CD8-positive, alpha-beta memory T cell (primary cell): ENCODE measurements at places on chromosomes 7 and 10. TPM values are rescaled to one million over a fixed set of nuclear protein-coding genes. Genes with fewer than 3 reads are reported as not detected.
A peak's percentile ranks its signal among the peaks of the same experiment; 100 is the strongest.

- peak; percentile 18 for DNase-seq
- no peaks in the 10 kb centered on the region for H3K36me3 ChIP-seq
- no peaks in the 10 kb centered on the region for H3K27me3 ChIP-seq
- peaks cover 75% of the 10 kb centered on the region for H3K4me1 ChIP-seq
Observed at GRCh38 chr10:32317795-32318357, 29.1 kb downstream of the EPC1 start.

DNA sequence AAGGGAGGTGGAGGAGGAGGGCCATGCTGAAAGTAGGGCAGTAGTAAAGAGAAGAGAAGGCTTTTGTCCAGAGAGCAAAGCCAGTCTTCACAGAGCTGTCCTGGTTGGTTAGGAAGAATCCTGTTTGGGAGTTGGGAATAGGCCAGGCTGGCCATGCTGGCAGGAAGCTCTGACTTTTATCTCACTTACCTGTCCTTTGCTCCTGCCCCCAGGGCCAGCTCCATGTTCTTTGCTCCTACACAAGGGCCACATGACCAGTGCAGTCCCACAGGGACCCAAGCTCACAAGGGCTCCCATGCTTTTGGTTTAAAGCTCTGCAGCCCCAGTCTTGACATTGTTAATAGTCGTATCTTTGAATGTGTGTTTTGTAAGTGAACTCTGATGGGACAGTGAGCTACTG lies 161.6 kb upstream of the KMT2E start:
- peaks cover 1% of the 10 kb centered on the region for H3K4me1 ChIP-seq
- no peak overlapping the region for H3K27ac ChIP-seq
- no peaks in the 10 kb centered on the region for H3K27me3 ChIP-seq
- no peak overlapping the region for H3K4me3 ChIP-seq
- H3K36me3 ChIP-seq = no peaks in the 10 kb centered on the region
- DNase-seq = no peak

DNA sequence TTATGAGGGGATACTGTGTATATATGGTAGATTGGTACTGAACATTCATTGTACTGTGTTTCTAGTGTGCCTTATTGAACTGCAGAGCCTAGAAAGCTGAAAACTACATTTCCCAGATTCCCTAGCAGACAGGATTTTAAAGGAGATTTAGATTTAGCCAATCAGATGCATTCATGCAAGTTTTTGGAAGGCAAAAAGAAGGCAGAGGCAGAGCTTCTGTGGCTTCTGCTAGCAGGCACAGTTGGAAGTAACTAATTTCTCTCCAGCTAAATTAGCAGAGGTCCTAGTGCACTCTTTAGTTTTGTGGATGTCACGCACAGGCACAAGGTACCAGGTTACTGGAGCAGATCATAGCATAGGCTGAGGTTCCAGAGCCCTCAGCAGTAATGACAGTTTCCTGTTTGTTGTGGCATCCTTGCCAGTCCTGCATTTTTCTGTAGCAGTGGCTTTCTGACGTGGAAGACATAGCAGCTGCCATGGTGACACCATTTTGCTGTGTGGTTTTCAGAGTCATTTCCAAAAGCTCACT lies 83.7 kb upstream of the CCDC71L start:
- H3K4me3 ChIP-seq = no peak overlapping the region
- H3K27me3 ChIP-seq = no peaks in the 10 kb centered on the region
- H3K27ac ChIP-seq = no peak overlapping the region
- H3K4me1 ChIP-seq = peaks cover 5% of the 10 kb centered on the region

FAM25A gene
- total RNA-seq = not detected

CLDN3 gene
- total RNA-seq = not detected

GTF2I gene
- total RNA-seq = 176 TPM

FAM237B gene
- not detected for total RNA-seq
